ENCODE measurements at places on chromosomes 1 and 21.

GRCh38 chr21:45261093-45261492 is 26.6 kb downstream of the POFUT2 start:
- DNase-seq: no peak

DNA sequence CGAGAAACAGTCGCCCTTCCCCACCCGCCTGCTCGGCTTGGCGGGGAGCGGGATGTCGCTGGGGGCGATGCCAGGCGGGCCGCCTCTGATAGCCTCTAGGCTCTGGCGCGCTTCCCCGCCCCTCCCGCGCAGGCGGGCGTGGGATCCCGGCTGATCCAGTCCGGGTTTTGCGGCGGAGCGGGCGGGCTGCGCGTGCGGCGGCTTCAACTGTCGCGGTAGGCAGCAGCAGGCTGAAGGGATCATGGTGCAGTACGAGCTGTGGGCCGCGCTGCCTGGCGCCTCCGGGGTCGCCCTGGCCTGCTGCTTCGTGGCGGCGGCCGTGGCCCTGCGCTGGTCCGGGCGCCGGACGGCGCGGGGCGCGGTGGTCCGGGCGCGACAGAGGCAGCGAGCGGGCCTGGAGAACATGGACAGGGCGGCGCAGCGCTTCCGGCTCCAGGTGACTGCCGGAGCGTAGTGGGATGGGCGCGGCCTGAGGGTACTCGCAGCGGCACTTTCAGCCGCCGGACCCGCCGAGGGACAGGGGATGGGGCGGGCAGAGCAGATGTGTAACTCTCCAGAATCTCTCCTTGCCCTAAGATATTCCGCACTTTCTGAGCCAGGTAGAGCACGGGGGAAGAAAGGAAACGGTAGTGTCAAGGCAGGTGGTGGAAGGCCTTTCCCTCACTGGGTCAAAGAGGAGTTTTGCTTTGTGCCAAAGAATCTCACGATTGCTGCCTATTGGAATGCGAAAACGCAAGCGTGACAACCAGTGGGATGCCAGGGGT is at the start of gene FAAH:
Gene FAAH (plus strand): TSS at position 210 of the 764 bp plus-strand sequence. CDS start 32 bp downstream, at position 242.
- DNase-seq: no peak

DNA sequence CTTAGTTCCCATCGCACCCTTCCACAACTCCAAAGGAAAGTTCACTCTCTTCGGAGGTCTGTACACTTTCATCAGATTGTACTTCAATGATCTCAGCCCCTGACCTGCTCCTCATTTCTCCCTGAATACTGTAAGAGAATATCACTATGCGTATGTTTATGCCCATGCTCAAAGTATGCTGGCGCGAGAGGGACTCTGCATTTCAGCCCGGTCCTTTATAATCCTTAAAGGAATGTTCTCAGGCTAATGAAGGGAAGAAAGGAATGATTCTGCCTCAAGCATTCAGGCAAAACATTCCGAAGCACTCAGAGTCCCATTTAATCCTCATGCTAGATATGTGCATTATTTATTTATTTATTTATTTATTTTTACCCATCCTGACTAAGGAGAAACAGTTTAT is 76.8 kb downstream of the PLD5 start:
- DNase-seq: no peak

GRCh38 chr1:117147341-117147831 is 25.8 kb upstream of the TRIM45 start:
- DNase-seq: no peak

- no peak for DNase-seq
Observed at GRCh38 chr21:40841524-40842196, 5.3 kb downstream of the DSCAM start.

DNA sequence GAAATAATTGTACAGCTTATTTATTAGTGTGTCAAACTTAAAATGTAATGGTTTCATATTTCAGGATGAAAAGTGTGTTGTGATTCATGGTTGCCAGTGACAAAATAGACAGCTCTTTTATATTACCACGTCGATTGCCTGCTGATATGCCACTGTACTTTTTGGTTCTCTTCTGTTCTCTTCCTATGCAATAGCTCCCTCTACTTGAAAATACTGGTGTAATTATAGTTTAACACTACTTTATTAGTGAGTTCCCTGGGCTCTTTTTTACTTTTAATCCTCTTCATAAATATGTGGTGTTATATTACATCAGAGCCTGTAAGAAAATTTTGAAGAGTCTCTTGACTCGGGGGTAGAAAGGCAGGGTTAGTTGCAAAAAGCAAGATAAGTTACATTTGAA is 111.3 kb downstream of the PATJ start:
- no peak for DNase-seq

DNA sequence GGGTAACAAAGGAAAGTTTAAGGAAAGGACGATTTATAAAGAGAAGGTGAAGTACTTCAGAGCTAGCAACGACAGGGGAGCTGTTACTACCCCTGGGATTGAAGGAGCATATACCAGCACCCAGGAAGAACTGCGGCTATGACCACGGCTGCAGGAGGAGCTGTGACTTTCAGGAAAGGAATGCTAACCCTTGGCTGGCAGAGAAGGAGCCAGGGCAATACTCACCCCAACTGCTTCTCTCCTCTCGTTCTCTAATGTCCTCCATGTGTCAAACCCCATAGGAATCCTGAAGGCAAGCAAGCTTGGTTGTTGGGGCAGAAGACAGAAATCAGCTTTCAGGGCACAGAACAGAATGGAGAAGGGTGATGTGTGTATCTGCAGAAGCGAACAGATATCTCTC is 120.5 kb downstream of the TMEM53 start:
- DNase-seq: no peak

DNA sequence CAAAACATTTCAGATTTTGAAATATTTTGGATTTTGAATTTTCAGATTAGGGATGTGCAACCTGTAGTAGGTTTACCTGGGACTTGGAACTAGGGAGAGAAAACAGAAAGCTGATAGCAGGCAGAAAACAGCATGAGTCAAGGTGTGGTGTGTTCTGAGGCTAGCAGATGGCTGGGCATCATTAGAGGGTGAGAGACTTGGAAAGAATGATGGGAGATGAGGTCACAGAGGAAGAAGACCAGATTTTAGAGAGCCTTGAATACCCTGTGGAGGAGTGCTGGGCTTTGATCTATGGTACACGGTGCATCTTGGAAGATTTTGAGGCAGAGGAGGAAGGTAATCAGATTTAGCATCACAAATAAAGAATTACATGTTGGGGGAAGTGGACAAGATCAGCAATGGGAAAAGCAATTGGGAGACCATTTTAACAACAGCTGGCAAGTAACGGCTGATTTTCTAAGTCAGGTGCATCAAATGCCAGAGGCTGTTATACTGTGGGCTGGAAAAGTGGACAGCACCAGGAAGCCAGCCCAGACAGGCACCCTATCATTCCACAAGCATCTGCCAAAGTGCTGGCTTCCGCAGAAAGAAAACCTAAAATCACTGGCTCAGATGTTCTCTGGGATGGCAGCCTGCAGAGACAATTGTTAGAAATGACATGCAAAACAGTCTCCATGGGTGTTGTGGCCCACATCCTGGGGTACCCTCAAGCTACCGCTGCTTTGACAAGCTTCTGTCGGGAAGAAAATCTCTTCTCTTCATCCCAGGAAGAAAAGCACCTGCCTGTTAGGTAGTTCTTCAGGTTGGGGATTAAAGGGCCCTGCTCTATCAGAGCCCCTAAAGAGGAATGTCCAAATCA is 30.9 kb upstream of the CAMK1G start:
- DNase-seq: no peak

GRCh38 chr1:34590211-34590623 is 164.6 kb upstream of the GJB5 start:
- no peak for DNase-seq
